HT1080 (cell line): ENCODE measurements at places on chromosomes 16 and 17.

- DNase-seq = peak; percentile 96
These were observed 20.1 kb downstream of the CD7 start for GRCh38 chr17:82297280-82297713.

GRCh38 chr16:87713451-87714229, 52.1 kb downstream of the KLHDC4 start:
- DNase-seq = no peak

- no peak for DNase-seq
These were observed 4.7 kb upstream of the SMTNL2 start for GRCh38 chr17:4579678-4580077.

DNA sequence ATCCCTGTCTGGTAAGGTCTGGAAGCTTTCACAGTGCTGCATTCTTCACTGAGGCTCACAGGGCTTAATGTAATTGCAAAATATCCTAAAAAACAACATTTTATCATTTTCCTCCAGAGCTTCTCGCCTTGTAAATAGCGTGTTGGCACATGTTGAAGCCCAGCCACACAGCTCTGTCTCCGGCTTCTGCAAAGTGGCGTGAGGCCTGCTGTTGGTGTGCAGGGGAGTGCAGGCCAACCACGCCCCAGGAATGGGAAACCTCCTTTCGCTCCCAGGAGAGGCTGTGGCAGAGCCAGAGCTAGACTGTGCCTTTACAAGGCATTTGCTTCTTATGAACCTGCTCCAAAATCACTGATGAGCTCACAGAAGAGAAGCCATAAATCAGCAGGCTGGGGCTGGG, 248.2 kb upstream of the MAF start:
- no peak for DNase-seq

GRCh38 chr16:64153718-64154117, 968.1 kb downstream of the CDH11 start:
- DNase-seq = peak; percentile 64

GRCh38 chr17:75487351-75488070, 27.8 kb downstream of the CASKIN2 start:
- peak; percentile 54 for DNase-seq

DNA sequence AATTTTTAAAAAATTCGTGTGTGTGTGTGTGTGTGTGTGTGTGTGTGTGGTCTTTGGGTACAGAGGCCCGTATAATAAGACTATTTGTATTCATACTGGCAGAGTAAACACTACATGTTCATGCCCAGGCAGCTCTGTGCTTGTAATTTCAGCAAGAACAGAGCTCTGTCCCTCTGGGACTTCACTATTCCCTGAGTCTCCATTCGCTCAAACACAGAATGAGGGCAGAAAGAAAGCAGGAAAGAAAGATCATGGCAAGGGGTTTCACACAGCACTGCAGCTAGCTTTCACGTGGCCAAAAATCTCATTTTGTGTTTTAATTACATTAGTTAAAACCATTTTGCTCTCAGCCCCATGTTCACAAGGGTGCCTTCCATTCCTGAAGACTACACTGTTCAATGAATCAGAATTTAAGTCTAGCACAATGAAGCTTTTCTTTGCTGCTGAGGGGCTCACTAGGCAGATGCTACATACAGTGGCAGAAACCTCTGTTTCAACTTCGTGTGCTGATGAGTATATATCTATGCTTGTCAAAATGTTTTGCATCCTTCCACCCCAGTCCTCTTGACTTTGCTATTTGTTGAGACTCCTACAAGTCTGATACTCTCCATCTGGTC, 198.4 kb upstream of the C17orf78 start:
- no peak for DNase-seq

DNA sequence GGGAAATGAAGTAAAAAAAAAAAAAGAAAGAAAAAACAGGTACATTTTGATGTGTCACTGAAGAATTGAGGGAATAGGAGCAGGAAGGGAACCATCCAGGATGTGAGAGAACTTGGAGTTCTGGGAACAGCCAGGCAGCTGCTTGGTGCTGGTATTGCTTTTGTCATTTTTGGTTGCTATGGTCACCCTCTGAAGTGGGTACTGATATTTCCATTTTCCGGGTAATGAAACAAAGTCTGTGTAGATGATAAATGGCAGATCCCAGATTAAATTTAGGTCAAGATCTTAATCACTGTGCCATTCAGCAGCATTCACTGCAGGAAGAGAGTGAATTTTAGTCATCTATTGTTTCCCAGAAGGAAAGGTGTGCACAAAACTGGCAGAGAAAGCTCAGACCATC, 93.6 kb downstream of the ABCA8 start:
- DNase-seq = no peak

DNA sequence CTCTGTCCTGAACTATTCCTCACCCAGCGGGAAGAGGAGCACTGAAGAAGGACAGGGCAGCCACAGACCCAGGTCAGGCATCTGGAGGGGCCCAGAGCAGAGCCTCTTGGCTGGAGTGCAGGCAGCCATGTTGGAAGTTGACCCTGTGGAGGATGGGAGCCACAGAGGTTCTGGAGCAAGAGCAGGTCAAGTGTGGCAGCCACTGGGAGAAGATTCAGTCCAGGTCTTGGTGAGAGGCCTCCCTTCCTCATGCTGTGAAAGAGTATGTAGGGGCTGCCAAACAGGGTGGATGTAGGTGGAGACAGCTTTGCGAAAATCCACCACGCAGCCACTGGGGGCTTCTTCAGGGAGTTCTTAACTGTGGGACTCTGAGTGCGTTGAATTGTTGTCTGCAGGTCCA, 590 bp upstream of the CD79B start:
- no peak for DNase-seq

GRCh38 chr17:6815775-6816174, 15.8 kb downstream of the TEKT1 start:
- DNase-seq = no peak

GRCh38 chr16:79104567-79104966, 496.0 kb downstream of the MAF start:
- no peak for DNase-seq

- no peak for DNase-seq
These were observed 559.9 kb upstream of the CDH8 start for GRCh38 chr16:62596125-62596524.

DNA sequence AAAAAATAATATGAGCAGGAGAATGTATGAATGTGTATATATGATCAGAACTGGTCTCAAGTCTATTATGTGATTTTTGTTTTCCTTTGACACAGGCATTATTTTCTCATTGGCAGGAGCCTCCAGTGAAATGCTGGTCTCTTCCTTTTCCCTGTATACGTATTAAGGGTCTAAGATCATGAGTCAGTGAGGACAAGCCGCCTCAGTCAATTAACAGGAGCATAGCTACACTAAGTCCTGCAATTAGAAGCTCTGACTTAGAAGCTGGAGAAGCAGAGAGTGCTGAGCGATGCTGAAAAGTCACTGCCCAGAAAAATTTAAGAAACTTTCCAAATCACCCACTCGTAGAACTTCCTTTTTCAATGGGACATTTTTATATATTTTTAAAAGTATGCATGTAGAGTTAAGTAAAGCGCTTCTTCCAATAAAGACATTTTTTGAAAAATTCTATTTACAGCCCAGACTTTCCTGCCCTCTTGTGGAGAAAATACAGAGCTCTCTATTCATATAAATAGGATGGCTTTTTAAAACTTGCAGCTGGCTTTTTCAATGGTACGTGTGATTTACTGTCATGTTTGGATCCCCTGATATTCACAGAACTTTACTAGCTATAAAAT, 70.2 kb upstream of the PSMD7 start:
- DNase-seq = no peak

GRCh38 chr16:58755989-58756649, 22.0 kb upstream of the GOT2 start:
- peak; percentile 69 for DNase-seq

GRCh38 chr17:50935996-50936266, 69.8 kb upstream of the TOB1 start:
- no peak for DNase-seq

DNA sequence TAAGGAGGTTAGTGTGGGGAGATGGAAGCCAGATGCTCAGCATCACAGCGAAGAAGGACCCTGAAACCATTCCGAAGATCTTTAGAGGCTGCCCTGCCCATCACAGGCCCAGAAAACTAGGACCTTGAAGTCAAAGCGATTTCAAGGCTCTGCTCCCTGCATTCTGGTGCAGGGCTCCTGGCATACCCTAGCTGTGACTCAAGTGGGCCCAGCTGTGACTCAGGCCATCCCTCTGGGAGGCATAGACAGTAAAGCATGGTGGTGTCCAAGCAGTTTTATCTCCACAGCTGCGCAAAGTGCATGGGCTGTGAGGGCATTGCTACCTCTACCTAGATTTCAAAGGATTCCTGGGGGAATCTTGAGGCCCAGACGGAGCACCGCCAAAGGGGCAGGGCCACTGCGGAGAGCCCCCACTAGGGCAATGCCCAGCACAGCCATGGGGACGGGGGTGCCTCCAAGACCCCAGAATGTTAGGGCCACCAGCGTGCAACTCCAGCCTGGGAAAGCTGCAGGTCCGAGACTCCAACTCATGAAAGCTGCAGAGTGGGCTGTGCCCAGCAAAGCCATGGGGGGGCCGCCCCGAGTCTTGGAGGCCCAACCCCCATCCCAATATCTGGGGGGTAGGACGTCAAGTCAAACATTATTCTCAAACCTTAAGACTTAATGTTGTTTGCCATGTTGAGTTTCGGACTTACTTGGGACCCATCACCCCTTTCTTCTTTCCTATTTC, 11.7 kb upstream of the ZNF594 start:
- DNase-seq = peak; percentile 17

- DNase-seq = no peak
These were observed 40.5 kb downstream of the DCUN1D3 start for GRCh38 chr16:20859699-20860098.

DNA sequence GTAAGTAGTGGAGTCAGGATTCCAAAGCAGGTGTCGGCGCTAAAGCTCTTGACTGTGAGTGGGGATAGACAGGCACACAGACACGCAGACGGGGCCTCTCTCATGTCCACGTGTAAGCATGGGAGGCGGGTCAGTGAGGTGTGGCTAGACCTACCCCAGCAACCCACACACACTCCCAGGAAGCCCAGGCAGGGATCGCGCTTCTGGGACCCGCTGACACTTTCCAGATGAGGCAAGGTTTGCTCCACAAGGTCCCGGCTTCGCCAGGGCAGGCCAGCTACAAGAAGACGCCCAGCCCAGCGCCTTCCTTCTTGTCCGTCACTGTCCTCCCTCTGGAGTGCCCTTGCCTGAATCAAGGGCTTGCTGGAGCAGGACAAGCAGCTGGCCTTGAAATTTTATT, 213.8 kb upstream of the RPL38 start:
- DNase-seq = no peak

- DNase-seq = no peak
These were observed 38.9 kb upstream of the PLCG2 start for GRCh38 chr16:81740169-81740568.

DNA sequence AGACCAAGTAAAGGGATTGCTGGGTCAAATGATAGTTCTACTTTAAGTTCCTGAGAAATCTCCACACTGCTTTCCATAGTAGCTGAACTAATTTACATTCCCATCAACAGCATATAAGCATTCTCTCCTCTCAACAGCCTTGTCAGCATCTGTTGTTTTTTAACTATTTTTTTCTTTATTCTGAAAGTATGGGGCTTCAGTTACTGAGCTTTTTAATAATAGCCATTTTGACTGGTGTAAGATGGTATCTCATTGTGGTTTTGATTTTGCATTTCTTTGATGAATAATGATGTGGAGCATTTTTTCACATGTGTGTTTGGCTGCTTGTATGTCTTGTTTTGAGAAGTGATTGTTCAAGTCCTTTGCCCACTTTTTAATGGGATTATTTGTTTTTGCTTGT, 2.5 kb downstream of the KRTAP2-2 start:
- no peak for DNase-seq

- DNase-seq = no peak
These were observed at the start of gene ASIC2 for GRCh38 chr17:33292981-33293867. Gene ASIC2 (minus strand): TSS chr17:33293295.

DNA sequence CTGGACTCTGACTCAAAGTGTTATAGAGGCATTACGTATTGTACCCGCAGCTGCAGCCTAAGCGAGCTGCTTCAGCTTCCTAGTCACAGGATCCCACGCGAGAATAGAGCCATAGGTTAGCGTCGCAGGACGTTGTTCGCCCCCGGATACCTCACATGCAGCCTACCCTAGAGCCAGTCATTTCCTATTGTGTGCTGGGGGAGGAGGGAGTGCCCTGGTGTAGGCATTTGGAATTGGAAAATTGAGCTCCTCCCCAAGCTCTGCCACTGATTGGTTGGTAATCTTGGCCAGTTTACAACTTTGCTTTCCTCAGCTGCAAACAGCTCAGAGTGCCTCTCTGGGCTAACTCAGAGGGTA, 530 bp downstream of the NAA60 start:
- DNase-seq = peak; percentile 75

DNA sequence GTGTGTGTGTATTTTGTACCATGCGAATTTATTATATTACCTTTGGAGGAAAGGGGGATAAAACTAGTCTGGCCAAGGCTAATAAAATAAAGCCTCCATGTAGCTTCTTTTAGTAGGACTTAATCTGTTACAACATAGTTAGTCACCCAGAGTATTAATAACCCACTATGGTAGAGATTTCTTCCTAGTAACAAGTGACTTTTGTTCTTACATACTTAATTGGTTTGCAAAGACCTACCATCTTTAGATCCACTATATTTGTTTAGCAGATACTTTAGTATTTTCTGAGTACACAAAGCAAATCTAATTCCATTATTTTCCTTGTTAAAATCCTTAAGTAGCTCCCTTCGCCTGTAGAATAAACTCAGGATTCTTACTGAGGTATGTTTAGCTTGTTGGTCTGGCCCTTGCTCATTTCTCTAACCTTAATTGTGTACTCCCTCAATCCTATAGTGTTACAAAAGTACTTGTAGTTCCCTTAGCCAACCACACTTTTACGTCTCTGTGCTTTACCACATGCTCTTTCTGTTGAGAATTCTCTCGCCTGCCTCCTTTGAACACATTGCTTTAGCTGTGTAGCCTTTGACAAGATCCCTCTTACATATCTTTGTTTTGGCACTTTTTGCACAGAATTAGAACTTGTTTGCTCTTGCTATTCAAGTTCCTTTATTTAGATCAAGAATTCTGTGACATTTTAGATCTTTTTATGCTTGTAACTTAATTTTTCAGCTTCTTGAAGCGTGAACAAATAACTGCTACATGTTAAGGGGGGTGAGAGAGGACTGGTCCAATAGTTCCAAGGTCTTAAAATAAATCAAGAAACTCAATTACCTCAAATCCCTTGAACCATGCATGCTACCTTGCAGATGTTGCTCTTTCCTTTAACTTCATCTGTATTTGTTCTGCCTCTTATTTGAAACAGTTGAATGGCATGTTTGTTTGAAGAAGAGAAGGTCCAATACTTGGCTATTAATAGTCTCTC, 23.8 kb downstream of the CLTC start:
- no peak for DNase-seq
